ENCODE measurements at places on chromosomes 1 and 21. TPM values are rescaled to one million over a fixed set of nuclear protein-coding genes. Genes with fewer than 3 reads are reported as not detected.

Gene HSD3B2
- not detected for total RNA-seq

Gene RBM11
- 4.9 TPM for total RNA-seq

Gene NRIP1
- 18.1 TPM for total RNA-seq

Gene HES3
- not detected for total RNA-seq

Gene ADGRB2
- total RNA-seq: 1.0 TPM

Gene HTR1D
- total RNA-seq: not detected

Gene OR2T2
- total RNA-seq: not detected

GRCh38 chr1:180588121-180588520 lies 29.4 kb downstream of the OVAAL start:
- DNase-seq: no peak

- DNase-seq: no peak
These were observed 376.5 kb downstream of the ADGRL2 start for GRCh38 chr1:82177192-82177591.

DNA sequence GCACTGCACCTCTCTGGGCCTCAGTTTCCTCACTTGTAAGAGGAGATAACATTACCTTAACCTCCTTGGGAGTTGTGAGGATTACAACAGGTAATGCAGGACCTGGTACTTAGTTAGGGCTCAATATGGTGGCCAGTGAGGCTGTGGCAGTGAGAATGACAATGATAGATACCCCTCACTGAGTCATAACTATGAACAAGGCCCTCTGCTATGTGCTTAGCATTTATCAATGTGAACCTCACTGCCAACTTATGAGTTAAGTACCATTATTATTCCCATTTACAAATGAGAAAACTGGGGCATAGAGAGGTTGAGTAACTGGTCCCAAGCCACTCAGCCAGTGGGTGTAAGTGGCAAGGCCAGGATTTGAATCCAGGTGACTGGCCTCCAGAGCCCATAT lies 64.4 kb downstream of the HMGB4 start:
- no peak for DNase-seq

DNA sequence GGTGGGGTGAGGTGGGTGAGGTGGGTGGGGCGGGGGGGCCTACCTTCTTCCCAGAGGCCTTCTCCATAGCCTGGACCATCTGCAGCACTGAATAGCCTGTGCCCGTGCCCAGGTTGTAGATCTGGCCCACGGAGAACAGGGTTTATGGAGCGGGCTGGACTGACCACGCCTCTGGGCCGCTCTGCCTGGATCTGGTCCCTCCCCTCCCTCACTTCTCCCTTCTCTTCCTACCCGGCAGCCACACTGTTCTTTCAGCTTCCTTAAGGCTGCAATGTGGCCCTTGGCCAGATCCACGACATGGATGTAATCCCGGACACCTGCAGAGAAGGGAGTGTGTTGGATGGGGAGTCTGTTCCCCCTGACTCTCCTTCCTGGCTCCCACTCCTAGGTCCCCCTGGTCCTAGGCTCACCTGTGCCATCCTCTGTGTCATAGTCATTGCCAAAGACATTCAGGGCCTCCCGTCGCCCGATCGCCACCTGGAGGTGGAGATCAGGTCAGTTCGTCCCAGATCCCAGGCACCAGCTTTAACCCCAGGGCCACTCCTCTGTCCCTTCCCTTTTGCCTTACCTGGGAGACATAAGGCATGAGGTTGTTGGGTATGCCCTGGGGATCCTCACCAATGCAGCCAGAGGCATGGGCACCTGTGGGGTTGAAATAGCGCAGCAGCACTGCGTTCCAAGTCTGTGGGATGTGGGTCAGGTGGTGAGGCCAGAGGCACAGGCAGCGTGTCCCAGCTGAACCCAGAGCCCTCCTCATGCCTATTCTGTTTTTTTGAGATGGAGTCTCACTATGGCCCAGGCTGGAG lies 3.9 kb downstream of the GALE start:
- no peak for DNase-seq

DNA sequence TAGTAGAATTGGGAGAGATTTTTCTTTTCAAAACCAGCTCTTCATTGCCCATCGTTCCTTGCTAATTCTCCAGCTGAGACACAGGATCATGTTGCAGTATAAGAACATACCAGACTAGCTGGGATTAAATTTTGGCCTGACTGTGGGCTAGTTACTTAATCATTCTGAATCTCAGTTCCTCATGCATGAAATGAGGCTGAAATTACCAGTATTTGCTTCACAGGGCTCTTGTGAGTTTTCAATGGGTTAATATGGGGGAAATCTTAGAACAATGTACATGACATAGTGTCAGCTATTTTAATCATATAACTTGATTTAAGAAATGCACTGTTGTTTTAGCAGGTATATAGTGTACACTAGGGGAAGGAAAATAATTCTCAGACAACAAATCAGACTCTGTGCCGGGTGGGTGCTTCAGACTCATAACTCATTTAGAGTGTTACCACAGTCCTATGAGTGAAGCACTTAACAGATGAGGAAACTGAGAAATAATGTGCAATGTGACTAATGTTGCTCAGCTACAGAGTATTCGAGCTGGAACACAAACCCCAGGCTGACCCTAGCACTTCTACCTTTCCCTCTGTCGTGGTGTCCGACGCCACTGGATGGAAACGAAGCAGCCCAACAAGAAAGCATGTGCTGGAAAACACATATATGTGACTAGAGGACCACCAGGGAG lies 137.6 kb upstream of the SGIP1 start:
- no peak for DNase-seq

- no peak for DNase-seq
These were observed 1.5 kb upstream of the TMEM200B start for GRCh38 chr1:29125237-29125641.

DNA sequence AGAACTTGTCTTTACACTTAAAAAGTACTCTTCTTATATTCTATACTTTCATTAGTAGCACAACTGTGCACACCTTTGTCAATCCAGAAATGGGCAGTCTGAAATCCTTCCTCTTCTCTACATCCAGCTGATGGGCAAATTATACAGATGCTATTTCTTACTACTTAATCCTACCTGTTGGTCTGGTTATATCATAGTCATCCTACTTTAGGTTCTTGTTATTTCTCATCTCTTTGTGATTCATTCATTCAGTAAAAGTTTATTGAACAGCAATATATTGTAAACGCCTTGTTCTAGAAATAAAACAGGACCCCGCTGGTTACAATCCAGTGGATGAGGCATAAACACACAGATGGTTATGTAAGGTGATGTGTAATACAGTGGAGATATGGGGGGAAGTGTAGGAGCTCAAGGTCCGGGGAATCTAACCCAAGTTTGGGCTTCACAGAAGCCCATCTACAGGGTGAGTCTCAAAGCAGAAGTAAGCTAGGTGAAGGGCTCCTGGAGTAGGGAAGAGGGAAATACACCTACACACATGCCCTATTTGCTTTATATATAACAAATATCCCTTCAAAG lies 11.8 kb upstream of the FUBP1 start:
- DNase-seq: no peak

GRCh38 chr1:62423580-62424242 lies 13.1 kb upstream of the USP1 start:
- no peak for DNase-seq

DNA sequence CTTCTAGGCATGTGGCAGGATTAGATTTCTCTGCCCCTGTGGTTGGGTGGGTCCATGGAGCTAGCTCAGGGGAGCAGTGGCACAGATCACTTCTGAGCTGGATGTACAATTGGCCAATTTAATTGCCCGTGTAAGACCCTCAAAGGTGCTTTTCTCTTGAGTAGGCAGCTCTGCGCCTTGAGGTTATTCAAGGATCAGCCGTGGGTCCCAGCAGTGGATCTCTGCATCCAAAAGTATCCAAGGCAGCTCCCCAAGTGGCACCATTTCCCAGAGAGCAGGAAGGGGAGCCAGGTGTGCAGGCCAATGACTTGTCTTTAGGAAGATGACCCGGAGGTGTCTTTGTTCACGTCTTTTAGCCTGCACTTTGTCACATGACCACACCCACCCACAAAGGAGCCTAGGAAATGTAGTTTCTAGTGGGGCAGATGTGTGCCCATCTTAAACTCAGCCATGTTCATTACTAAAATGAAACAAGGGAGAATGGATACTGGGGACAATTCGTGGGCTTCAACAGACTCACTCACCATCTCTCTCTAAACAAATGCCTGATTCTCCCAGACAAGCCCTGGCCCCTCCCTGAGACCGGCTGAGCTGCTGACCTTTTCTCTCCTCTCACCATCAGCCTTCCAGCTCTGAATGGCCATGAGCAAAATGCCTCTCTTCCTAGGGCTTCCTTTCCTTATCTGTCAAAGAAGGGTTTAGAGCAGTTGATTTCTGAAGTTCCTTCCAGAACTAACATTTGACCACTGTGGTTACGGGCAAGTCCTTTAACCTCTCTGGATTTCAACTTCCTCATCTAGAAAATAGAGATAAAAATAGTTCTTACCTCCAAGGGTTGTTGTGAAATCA lies 41.4 kb upstream of the TENT5C start:
- DNase-seq: no peak

DNA sequence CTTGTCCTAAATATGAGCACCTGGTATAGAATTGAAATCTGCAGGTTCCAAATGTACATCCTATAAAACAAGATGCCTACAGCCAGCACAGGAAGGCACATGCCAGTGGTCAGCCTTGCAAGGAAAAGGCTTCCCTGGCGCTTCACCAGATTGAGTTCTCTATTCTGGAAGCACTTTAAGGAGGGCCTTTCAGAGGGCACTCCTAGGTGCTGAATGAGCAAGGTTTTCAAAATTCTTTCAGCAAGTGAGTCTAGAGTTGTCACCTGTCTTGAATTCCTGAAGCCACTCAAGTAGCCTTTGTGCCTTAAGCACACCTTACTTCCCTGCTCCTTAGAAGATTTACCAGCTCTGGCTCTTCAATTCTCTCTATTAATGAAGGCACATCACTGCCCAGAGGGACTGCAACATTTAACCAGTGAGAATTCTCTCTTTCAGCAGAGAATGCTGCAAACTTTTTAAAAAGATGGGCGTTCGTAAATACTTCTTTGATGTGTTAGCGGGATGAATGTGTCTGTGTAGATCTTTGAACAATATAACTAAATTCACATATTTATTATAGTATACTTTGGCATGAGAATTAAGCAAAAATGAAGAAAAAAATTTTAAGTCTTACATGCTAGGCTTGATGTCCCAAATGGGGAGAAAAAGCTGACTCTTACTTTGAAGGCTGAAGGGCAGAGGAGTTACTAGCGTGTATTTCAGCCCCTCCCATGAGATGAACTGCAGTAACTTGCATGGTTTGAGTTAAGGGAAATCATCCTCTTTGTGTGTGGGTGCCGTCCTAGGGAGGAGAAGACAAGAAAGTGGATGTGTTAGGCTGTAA lies 162.0 kb downstream of the NTPCR start:
- no peak for DNase-seq

GRCh38 chr1:12035312-12035711 lies 16.0 kb downstream of the MIIP start:
- DNase-seq: no peak
